ENCODE measurements at places on chromosomes 5 and 9.

- no peak for DNase-seq
These were observed 17.7 kb downstream of the BRD8 start for GRCh38 chr5:138160706-138161105.

DNA sequence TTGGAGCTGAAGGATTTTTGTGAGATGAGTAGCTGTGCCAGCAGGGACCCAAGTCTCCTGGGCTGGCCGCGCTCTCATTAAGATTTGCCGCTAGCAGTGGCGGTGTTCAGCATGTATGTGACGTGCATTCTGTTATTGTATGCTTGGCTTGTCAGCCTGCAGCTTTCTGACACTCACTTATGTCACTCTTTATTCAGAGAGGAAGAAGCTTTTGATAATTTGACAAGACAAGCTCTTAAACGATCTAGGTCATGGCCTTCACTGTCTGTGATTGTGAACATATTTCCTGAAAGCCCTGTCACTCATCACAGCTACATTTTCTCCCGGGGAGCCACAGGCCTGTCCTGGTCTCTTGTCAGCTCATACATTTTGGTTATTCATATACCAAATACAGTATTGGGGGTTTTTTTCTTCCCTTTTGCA lies 98.2 kb upstream of the GRHPR start:
- DNase-seq = no peak

- no peak for DNase-seq
These were observed 64.5 kb upstream of the PIP5K1B start for GRCh38 chr9:68640421-68641089.

GRCh38 chr9:134029248-134030226 lies 4.3 kb downstream of the BRD3OS start:
- no peak for DNase-seq

- DNase-seq = no peak
These were observed 87.6 kb upstream of the NIPAL4 start for GRCh38 chr5:157372472-157372822.

- DNase-seq = no peak
These were observed 26.2 kb upstream of the TDRD7 start for GRCh38 chr9:97385626-97386264.

GRCh38 chr9:20312732-20313131 lies 309.6 kb downstream of the MLLT3 start:
- no peak for DNase-seq

DNA sequence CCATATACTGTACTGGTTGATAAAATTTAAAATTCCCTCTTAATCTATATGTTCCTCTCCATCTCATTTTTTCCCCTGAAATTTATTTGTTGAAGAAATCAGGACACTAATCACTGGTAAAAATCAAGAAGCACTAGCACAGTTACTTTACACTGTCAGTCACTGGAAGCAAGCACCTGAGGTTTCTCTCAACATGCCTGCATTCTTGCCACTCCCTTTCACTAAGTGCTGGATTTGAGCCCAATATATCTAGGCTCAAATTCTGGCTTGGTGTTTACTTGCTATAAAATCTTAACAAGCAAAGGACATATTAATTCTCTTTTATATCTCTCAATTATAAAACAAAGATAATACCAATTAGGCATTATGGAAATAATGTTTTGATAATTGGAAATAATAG lies 58.6 kb downstream of the DIAPH1 start:
- no peak for DNase-seq

Data from right hindlimb (tissue), 1 donor.